ENCODE measurements at places on chromosomes 7 and 10.

DNA sequence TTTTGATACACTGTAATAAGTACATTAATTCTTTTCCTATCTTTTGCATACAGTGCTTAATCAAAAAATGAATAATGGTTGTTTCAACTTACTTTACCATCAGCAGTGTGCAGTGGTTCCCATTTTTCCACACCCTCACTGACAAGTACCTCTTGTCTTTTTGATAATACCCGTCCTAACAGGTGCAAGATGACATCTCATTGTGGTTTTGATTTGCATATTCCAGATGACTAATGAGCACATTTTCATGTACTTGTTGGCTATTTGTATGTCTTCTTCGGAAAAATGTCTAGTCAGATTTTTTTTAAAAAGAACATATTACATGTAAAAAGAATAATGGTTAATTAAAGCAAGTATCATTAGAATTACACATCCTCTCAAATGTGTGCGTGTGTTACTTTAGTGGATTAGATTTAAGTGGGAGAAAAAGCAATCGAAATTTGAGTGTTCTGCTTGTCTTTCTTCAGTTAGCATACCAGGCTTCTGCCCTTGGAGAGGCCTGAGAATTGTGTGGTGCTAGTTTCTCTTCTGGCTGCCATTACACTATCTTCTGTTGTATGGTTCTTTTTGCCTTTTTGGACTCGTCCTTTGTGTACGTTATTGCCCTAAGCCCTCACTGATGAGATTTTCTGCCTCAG lies 291.2 kb downstream of the AUTS2 start:
- DNase-seq: no peak

GRCh38 chr7:134469622-134470021 lies 10.7 kb upstream of the AKR1B1 start:
- no peak for DNase-seq

- no peak for DNase-seq
These were observed 964.5 kb downstream of the CNTNAP2 start for GRCh38 chr7:147081117-147081516.

DNA sequence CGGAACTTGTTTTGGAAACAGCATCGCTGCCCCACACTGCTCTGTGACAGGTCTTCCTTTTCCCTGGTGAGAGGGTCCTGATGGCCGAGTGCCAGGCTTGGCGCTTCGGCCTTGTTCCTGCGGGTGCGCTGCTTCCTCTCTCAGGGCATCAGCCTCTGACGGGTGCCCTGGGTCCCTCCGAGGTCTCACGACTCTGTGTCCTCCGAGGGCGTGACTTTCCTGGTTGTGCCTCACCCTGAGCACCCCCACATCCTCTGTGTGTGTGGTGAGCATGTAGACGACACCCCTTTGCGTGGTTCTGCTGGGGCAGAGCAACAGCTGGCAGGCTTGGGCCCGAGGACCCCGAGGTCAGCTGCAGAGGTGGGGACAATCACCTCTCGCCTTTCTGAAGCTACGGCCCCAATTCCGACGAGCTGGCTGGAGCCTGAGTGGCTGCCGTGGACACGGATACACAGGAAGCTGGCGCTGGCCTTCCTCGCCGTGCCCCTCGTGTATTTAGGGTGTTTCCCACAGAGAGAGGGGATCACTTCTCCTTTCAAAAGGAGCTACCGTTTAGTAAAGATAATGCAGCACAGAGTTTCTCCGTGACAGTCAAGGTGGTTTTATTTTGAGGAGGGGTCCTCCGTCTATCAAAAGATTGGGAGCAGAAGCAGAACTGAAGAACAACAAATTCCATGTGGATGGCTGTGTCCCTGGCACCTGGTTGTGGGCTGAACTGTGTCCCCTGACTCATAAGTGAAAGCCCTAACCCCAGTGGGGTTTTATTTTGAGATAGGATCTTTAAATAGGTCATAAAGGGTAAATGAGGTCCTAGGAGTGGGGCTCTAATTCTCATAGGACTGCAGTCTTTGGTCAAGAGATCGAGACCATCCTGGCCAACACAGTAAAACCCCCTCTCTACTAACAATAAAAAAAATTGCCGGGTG lies 36.2 kb upstream of the PITRM1 start:
- no peak for DNase-seq

DNA sequence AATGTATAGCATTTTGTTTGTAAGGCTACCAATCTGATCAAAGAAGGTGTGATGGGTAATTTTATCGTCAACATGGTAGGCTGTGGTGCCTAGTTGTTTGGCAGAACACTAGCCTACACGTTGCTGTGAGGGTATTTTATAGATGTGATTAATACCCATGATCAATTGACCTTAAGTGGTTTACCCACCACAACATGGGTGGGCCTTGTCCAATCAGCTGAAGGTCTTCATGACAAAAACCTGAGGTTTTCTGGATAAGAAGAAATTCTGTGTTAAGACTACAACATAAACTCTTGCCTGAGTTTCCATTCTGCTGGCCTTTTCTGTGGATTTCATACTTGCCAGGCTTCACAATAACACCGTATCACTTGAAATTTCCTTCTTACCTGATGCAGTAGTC lies 131.8 kb upstream of the PPP1R3A start:
- no peak for DNase-seq

Measured in effector CD4-positive, alpha-beta T cell (primary cell).